Fibroblast of the aortic adventitia (primary cell): ENCODE measurements at places on chromosomes 2 and 18. TPM values are rescaled to one million over a fixed set of nuclear protein-coding genes. Genes with fewer than 3 reads are reported as not detected.

GRCh38 chr18:77341527-77342325 lies 92.1 kb downstream of the GALR1 start:
- DNase-seq: no peak

DNA sequence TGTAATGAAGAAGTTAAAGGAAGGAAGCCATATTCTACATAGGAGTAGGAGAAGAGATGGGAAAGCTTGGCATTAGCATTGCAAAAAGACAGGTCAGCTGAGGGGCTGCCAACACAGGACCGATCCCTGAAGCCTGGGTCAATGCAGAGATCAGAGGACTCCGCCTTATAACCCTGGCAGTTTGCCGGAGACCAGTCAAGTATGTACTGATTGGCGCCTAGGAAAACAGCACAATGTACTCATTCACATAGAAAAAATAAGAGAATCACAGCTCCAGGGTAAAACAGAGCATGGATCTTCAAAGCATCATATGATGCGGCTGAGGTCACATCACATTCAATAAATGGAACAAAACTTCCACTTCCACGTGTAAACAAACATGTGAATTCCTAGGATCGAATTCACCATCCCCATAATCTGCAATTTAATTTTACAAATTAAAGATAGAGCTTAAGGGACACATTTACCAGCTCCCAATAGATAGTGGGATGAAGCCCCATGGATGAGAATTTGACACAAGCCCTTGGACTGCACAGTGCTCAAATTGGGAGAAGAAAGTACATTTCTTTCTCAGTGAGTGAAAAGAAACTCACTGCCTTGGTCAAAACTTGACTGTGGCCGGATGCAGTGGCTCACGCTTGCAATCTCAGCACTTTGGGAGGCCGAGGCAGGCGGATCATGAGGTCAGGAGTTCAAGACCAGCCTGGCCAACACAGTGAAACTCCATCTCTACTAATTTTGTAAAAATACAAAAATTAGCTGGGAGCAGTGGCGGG lies 135.0 kb upstream of the KLHL14 start:
- no peak for DNase-seq

DNA sequence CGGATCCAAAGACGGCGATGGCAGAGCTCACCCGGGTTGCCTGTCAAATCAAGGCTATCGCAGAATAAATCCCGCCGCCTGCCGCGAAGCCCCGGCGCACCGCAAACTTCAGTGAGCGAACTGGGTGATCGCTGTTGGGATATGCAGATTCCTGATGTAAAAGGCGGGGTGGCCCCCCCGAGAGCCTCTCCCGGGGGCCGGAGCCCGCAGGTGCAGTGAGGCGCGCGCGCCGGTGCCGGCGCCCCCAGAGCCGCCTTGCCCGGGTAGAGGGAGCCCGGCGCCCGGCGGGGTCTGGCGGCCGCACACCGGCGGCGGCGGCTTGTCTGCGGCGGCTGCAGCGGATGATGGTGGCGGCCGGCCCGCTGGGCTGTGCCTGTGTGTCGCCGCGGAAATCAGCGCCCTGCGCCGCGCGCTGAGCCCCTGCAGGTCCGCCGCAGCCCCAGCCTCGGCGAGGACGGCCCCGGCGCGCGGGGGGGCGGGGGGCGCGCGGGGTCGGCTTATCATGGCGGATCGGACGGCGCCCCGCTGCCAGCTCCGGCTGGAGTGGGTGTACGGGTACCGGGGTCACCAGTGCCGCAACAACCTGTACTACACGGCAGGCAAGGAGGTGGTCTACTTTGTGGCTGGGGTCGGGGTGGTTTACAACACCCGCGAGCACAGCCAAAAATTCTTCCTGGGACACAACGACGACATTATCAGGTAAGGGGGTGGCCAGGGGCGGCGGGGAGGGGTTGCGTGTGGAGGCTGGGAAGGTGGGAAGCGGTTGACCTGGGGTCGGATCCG lies 1.3 kb downstream of the EML6 start:
- no peak for DNase-seq

Gene ECEL1
- total RNA-seq: not detected in 2 replicates

- no peak for DNase-seq
These were observed 76.9 kb downstream of the NRXN1 start for GRCh38 chr2:50955081-50955480.

DNA sequence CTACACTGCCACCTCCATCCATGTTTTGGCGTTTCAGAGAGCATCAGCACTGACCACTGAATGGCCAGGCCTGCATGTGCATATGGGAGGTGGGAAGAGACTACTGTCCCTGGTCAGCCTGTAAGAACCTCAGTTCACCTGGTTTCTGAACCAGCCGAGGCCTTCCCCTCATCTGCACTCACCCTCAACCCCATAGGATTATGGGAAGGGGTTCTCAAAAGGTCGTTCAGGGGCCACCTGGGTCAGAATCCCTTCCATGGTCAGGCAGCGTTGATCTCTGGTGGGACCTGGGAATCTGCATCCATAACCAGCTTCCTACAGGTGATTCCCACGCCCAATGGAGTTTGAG lies 36.7 kb downstream of the TET3 start:
- DNase-seq: no peak

Gene VIT
- 2.0 and 12.9 TPM in 2 replicates for total RNA-seq

Gene SIX3
- not detected in 2 replicates for total RNA-seq

Gene SRSF7
- total RNA-seq: 92.1 and 126 TPM in 2 replicates

DNA sequence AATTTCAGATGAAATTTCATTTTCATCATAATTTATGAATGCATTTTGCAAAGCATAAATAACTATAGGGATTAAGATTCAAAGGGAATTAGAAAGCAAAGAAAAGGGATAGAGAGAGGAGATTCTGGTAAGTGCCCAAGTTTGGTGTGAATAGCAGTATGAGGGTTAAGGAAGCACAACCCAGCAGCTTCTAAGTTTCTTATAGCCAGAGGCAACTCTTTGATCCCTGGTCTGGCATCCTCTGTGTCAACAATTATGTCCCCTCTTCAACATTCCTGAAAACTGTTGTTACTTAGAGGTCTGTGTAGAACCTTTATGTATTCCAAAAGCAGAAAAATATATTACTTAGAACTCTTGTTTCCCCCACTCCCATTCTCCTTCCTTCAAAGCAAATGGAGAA lies 171.6 kb upstream of the SATB2 start:
- no peak for DNase-seq

DNA sequence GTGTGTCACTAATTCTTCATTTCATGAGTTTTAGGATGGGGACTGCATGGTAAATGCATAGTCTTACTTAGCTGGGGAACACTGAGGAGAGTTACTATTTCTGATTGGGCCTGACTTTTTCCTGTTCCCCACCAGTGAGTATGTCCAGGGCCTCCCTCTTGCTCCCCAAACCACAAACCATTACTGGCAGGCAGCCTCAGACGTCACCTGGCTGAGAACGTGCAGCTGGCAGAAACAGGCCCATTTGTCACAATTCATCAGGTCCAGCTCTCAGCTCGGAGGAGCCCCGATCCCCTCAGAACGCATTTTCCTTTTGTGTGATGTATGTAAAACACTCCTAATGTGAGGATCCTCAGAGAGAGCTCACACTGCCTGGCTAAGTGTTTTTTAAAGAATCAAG lies 71.7 kb upstream of the SIX3 start:
- no peak for DNase-seq

DNA sequence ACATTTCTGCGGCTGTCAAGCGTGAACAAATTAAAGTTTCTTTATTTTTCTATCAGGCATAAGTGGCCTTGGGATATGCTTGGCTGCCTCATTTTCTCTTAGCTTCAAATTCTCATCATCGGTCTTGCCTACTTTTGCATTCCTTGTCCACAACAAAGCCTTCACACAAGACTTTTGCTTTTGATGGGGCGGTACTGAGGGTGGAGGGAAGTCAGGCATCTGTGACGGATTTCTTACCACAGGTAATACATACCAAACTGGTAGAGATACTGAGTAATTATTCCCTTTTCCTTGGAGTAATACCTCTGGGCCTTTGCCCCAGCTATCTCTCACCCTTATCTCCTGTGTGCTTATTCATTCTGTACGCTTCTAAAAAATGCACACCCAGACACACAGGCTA lies 468.3 kb upstream of the RGPD4 start:
- DNase-seq: no peak

Gene SERPINB3
- total RNA-seq: not detected in 2 replicates

GRCh38 chr2:105486762-105487141 lies 87.9 kb upstream of the FHL2 start:
- no peak for DNase-seq

GRCh38 chr2:85111819-85112281 lies 21.3 kb upstream of the TCF7L1 start:
- peak; percentile 56 for DNase-seq

GRCh38 chr2:136492901-136493300 lies 272.4 kb upstream of the THSD7B start:
- no peak for DNase-seq

- DNase-seq: no peak
These were observed 253.2 kb upstream of the SP5 start for GRCh38 chr2:170461889-170462288.

GRCh38 chr2:43196768-43197587 lies 29.4 kb downstream of the ZFP36L2 start:
- no peak for DNase-seq

GRCh38 chr2:213166109-213166508 lies 14.7 kb upstream of the IKZF2 start:
- DNase-seq: no peak

- DNase-seq: no peak
These were observed 210.1 kb downstream of the WDR7 start for GRCh38 chr18:56861244-56861643.

- DNase-seq: no peak
These were observed 12.5 kb downstream of the C1D start for GRCh38 chr2:68050353-68050752.

DNA sequence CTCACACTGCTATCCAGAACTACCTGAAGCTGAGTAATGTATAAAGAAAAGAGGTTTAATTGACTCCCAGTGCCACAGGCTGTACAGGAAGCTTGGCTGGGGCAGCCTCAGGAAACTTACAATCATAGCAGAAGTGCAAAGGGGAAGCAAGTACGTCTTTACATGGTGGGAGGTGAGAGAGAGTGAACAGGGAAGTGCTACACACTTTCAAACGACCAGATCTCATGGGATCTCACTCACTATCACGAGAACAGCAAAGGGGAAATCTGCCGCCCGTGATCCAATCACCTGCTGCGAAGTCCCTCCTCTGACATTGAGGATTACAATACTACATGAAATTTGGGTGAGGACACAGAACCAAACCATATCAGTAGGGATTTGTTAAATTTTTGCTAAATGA lies 150.4 kb upstream of the NXPH2 start:
- no peak for DNase-seq

DNA sequence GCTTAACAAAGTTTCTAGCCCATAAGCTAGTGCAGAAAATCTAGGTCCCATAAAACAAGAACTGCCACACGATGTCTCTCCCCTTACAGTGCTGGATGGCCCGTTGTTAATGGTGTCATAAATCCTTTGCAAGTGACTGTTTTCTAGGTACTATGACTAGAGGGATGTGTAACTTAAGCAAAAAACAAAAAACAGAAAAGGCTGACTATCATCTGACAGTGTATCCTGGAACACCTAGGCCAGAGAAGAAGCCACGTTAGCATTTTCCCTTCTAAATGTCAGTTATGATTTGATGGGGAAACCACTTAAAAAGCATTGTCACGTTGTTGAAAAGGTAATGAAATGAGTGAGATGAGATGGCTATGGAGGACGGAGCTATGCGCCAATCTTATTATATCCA lies 2.4 kb downstream of the CASP8 start:
- no peak for DNase-seq

GRCh38 chr2:7018282-7018701 lies 101.1 kb downstream of the RNF144A start:
- DNase-seq: no peak

- no peak for DNase-seq
These were observed 11.5 kb downstream of the TEX44 start for GRCh38 chr2:231604101-231604684.

DNA sequence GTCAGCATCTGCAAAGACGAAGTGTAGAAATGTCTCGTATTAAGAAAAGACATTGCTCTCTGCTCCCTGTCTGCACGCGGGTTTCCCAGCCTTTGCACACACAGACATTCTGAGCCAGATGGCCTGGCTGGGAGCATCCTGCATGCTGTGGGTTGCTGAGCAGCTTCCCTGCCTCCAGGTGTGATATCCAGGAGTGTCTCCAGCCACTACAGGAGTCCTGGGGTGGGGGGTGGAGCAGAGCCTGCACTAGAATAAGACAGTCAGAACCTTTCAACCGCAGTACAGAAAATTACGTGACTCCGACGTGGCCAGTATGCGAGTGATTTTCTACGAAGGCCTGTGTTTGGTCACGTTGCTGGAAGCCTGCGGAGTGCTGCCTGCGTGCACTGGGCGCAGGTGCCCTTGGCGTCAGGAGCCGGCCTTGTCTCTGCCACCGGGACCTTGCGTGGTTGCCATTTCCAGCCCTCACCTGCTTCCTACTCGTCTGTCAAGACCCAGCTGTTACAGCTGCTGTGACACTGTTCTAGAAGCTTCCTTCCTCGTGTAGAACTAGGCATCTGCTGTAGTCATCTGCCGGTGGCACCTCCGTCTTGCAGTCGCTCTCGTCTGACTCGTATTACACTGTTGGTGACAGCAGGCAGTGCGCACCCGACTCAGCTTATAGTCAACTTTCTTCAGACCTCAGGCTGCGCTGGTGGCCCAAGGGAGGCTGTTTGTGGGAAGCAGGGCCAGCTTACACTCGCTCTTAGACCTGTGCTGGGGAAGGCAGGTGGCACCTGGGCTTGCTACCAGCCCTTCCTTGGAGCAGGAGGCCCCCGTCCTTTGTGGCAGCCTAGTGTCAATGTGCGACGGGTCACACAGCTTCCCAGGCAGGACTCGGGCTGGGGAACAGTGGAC lies 11.2 kb downstream of the CTDP1 start:
- no peak for DNase-seq

DNA sequence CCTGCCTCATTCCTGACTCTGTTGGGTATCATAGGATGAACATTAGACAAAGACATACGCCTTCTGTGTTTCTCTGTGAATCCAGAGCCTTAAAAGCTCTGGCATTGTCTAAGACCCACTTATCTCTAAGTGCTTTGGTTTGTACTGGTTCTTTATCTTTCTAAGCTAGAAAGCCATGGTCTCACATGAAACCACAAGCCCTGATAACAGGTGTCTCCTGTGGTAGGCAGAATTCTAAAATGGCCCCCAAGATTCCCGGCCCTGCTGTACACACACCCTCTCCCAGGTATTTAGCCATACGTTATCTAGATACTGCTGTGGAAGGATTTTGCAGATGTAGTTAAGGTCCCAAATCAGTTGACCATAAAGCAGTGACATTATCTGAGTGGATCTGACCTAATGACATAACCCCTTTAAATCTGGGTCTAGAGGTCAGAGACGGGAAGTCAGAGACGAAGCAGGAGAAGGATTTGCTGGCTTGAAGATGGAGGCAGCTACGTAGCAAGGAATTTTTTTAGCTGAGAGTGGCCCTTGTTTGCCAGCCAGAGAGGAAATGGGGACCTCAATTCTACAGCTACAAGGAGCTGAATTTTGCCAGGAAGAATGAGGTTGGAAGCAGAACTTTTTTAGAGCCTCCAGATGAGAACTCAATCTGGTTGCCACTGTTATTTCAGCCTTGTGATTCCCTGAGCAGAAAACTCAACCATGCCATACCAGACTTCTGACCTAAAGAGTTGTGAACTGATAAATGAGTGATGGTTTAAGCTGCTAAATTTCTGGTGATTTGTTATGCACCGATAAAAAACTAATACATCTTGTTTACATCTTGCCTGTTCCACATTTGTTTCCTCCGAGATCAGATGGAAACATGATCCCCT lies 186.7 kb downstream of the CAMKMT start:
- DNase-seq: no peak
